Activated naive CD8-positive, alpha-beta T cell treated with anti-CD3 and anti-CD28 coated beads, Interleukin-2, amount 10 ng/mL, durations not matched to agents 7 days and 5 days (primary cell): ENCODE measurements at places on chromosomes 16 and 17.

DNA sequence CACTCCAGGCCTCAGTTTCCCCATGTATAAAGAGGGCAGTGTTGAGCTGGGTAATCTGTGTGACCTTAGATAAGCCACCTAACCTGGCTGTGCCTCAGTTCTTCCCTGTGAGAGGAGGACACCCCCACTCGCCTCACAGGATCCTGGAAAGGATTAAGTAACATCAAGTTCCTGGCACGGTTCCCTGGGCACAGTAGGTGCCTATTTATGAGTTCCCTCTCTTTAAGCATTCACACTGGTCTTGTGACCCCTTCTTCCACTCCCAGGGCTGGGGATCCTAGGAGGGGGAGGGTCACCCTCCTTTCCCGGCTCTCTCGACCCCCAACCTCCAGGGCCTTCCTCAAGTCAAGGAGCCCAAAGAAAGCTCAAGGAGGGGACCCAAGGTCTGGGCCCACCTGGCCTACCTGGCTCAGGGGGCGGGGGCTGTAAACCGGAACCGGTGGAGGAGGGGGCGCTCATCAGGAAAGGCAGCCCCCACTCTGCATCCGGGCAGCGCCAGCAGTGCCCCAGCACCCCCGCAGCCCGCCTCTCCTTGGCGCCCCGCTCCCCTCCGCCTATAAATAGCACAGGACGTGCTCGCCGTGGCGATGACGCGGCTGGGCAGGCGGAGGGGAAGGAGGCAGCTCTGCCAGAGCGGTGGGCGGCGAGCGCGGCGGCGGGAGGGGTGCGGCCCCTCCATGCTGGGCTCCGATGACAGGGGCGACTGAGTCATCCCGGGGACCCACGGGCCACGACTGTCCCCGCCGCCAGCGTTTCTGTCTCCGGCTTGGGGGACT, 9.4 kb downstream of the RPL19 start:
- peaks cover 10% of the 10 kb centered on the region for H3K4me1 ChIP-seq
- peak overlapping the region; percentile 52 for H3K4me3 ChIP-seq
- H3K36me3 ChIP-seq: peaks cover 5% of the 10 kb centered on the region
- peak overlapping the region; percentile 63 for H3K27ac ChIP-seq
- peaks cover 3% of the 10 kb centered on the region for H3K27me3 ChIP-seq

DNA sequence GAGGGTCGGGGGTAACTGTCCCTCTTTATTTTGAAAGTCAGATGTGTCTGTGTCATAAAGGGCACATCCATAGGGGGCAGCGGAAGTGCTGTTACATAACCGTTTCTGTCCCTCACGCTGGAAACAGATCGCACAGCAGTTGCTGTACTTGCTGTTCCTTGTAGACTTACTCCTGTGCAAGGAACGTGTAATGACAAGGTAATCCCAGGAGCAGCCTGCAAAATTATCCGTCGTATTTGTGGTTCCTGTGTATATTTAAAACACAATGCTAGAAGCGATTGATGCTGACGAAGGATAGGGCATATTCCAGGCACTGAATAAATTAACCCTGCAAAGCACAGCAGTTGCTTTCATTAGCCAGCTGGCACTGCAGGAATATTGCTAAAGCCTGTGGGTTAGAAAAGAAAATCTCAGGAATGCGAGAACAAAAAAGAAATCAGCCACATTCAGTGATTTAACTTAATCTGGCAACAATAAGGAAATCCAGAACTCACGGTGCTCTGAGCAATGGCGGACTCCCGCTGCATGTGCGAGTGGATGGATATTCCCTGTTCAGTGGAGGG, 76.2 kb downstream of the SPECC1 start:
- no peaks in the 10 kb centered on the region for H3K36me3 ChIP-seq
- peaks cover 4% of the 10 kb centered on the region for H3K27me3 ChIP-seq
- no peak for DNase-seq
- H3K27ac ChIP-seq: no peak overlapping the region
- peaks cover 7% of the 10 kb centered on the region for H3K4me1 ChIP-seq

DNA sequence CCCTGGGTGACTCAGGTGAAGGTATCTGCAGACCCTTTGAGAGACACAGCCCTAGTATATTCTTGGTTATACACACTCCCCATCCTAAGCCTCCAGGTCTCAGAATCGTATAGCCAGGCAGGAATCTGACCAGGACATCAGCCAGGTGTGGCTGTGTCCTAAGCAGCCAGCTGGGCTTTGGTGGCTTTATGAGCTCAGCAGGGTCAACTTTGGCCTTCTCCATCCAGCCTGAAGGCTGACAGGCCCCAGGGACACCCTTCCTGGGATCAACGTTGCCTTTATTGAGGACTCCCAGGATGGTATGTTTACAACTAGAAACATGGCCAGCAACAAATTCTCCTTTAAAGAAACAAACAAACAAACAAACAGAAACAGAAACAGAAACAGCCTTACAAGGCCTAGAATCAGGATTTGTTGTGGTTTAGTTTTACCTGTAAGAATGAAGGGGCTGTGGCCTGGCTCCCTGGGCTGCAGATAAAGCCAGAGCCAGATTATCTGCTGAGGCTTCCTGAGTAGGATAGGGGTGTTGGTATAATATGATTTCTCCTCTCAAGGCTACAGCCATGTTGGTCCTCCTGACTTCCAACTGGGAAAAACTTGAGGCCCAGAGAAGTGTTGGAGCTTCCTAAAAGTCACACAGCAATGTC, 8.5 kb downstream of the KIF19 start:
- DNase-seq: no peak
- no peaks in the 10 kb centered on the region for H3K36me3 ChIP-seq
- H3K27ac ChIP-seq: no peak overlapping the region
- H3K27me3 ChIP-seq: peaks cover 4% of the 10 kb centered on the region
- no peak overlapping the region for H3K4me3 ChIP-seq

DNA sequence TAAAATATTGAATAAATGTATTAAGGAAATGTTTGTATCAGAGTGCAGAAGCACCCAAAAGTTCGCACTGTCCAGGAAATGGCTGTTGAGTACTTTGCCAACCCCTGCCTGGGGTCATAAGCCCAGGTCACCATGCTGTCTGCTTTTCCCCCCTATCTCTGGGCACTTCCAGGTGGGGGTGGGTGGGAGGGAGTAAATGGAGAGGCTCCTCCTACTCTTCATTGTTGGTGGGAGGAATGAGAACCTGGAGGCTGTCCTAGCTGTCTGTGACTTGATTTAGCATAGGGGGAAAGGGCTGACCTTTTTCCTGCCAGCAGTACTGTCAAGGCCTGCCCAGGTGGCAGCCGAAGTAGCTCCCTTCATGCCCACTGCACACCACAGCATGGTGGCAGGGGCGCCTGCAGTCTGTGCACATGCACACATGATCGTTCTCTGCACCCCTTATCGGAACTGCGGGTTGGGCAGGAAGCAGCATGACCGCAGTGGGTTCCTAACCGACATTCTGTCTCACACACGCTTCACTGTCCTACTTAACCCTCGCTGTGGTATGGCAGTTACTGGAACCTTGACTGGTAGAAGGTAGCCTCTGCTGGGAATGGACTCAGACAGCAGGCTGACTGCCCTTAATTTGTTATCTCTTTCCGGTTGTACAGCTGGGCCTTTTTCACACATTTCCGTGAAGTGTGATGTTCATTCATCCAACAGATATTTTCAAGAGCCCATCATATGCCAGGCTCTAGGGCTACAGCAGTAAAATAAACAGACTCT, 41.5 kb downstream of the LDHD start:
- peak; percentile 80 for DNase-seq
- H3K4me3 ChIP-seq: peak overlapping the region; percentile 79
- H3K27ac ChIP-seq: peak overlapping the region; percentile 93

DNA sequence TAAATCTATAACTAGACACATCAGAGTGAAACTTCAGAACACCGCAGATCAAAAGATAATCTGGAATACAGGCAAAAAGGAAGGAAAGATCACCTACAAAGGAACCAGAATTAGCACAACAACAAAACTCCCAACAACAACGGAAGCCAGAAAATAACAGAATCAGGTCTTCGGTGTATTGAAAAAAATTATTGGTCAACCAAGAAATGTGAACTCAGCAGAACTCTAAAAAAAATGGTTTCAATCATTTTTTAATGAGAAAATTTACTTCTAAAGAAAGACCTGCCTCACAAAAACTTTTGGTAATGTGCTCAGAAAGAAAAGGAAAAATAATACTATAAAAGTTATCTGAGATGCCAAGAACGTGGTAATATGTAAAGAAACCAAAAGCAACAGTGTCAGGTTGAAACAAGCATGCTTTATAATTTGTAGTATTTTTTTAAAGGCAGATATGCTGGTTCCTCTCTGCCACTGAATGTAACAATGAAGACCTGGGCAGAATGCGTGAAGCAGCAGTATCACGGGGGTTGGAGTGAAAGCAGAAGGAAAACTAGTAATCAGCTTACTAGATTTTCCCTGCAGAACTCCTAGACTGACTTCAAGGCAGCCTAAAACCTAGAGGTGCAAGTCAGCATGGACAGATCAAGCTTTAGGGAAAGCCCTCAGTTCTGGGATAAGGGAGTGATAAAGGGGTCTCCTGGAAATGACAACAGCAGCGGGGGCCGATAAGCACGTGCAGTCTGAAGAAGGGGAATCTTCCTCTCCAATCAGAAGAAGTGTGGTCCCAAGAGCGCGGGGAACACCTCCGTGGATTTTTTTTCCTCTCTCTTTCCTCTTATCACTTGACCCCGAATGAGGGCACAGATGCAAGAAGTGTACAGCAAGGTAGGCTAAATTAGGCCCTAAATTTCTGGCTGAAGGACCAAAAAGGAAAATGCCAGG, 80.9 kb upstream of the TEKT1 start:
- DNase-seq: no peak
- H3K27ac ChIP-seq: no peak overlapping the region
- peaks cover 16% of the 10 kb centered on the region for H3K4me1 ChIP-seq
- peaks cover 19% of the 10 kb centered on the region for H3K27me3 ChIP-seq
- H3K36me3 ChIP-seq: no peaks in the 10 kb centered on the region

GRCh38 chr17:79184219-79184618, 109.6 kb downstream of the ENGASE start:
- no peak overlapping the region for H3K4me3 ChIP-seq
- DNase-seq: no peak
- H3K27ac ChIP-seq: no peak overlapping the region
- H3K4me1 ChIP-seq: peaks cover 3% of the 10 kb centered on the region

GRCh38 chr16:85673529-85674417, 15.0 kb downstream of the GINS2 start:
- peaks cover 10% of the 10 kb centered on the region for H3K36me3 ChIP-seq
- no peak overlapping the region for H3K27ac ChIP-seq
- H3K4me1 ChIP-seq: peaks cover 1% of the 10 kb centered on the region
- H3K4me3 ChIP-seq: no peak overlapping the region

DNA sequence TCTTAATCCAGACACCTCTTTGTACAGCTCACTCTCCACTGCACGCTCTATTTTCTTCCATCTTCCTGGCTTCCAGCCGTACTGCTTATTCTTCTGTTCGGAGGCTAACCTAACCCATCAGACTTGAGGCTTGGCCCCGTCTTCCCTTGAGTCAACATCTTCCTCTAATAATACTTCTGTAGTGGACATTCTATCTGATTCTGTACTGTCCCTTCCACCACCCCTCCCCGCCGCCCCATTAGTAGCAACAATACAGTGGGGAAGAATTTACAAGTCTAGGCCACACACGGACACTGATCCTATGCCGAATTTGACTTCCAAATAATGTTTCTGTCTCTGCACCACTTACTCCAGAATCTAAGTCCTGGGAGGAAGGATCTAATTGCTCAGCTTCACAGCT, 86.0 kb upstream of the TNRC6A start:
- no peak overlapping the region for H3K27ac ChIP-seq
- no peak for DNase-seq
- no peaks in the 10 kb centered on the region for H3K36me3 ChIP-seq
- no peak overlapping the region for H3K4me3 ChIP-seq
- H3K27me3 ChIP-seq: peaks cover 3% of the 10 kb centered on the region
- H3K4me1 ChIP-seq: no peaks in the 10 kb centered on the region

DNA sequence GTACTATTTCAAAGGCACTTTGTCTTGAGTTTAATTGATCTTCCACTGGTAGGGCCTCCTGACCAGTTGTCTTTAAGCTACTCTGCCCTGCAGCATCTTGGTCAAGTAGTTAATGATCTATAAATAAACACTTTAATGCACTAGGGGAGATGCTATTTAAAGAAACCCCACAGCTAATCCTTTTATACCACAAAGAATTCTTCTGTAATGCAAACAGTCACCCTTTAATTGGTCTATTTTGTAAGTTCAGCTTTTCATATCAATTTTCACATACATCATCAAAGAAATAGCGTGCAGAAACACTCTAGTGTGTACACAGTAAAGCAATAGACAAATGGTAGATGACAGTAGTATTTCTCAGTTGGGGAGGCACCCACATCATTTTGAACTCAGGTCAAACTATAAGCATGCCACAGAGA, 70.3 kb downstream of the PMP22 start:
- H3K36me3 ChIP-seq: no peaks in the 10 kb centered on the region
- no peak overlapping the region for H3K4me3 ChIP-seq
- H3K27ac ChIP-seq: no peak overlapping the region

GRCh38 chr16:88799569-88800276, 3.9 kb upstream of the CDT1 start:
- peak overlapping the region; percentile 22 for H3K4me3 ChIP-seq
- H3K27ac ChIP-seq: peak overlapping the region; percentile 65
- no peaks in the 10 kb centered on the region for H3K27me3 ChIP-seq
- DNase-seq: peak; percentile 55

DNA sequence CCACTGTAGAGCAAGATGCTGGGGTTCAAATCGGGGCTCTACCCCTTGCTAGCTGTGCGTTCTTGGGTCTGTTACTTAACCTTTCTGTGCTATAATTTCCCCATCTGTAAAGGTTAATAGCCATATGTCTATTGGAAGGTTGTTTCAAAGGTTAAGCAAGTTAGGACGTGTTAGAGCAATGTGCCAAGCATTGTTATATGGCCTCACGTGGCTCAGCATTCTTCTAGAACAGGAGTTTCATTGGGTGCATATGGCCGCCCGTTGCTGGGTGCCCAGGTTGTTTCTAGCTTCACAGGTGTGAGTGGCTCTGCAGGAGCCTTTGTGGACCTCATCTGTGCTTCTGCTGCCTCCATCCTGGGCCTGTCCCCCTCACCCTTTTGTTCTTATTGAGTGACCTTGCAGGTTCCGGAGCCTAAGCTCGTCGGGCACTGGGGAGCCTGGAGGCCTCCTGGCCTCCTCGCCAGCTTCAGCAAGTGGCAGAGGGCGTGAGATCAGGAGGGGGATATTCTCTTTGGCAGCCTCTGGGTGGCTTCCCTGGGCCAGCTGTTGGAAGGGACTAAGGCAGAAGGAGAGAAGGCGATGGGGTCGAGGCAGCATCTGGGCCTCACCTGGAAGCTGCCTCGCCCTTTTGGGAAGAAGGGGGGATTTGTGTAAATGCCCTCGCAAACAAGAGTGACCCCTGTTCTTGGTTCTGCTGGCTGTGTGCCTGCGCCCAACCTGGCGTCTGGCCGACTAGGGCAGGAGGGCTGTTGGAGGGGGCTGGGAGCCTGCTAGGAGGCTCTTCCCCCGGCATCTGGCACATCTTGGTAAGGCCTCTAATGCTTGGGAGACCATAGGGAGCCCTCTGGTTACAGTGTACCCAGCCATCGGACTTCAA, 80.2 kb upstream of the CIBAR2 start:
- H3K27me3 ChIP-seq: peaks cover 18% of the 10 kb centered on the region
- H3K36me3 ChIP-seq: no peaks in the 10 kb centered on the region
- no peaks in the 10 kb centered on the region for H3K4me1 ChIP-seq
- no peak overlapping the region for H3K27ac ChIP-seq
- no peak overlapping the region for H3K4me3 ChIP-seq
- DNase-seq: no peak
